ENCODE measurements at places on chromosomes 2 and 18.

DNA sequence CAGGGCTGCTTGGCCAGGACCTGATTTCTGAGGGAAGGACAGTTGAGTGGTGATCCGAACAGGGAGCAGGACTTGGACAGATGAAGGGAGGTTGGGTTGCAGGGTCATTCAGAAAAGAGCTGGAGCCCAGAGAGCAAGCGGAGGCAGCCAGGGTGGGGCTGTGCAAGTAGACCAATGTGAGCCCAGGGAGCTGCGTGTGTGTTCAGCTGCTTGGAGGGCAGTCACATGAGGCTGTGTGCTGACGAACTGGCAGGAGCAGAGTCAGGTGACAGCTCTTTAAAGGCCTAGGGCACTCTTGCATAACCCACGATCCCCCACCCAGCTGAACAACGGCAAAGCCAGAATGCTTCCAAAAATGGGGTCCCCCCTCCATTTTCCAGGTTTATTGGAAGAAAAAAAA lies 4.6 kb upstream of the MLPH start:
- DNase-seq = no peak

DNA sequence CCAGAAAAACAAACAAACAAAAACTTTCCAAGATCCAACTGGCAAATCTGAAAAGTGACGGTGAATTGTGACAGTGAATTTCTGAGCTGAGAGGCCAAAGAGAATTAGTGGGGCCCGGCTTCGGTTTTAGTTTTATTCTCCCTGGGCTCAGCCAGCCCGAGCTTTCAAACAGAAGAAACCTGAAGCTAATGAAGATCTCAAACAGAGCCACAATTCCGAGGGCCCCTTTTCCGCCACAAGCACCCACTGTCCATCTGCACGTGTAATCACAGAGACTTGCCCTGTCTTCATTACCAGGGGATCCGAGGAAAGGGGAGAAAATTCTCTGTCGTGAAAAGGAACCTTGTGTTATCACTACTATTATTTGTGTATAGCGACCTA lies 4.2 kb upstream of the ONECUT2 start:
- no peak for DNase-seq

- DNase-seq = no peak
Observed at GRCh38 chr2:138536302-138536701, 34.7 kb downstream of the SPOPL start.

DNA sequence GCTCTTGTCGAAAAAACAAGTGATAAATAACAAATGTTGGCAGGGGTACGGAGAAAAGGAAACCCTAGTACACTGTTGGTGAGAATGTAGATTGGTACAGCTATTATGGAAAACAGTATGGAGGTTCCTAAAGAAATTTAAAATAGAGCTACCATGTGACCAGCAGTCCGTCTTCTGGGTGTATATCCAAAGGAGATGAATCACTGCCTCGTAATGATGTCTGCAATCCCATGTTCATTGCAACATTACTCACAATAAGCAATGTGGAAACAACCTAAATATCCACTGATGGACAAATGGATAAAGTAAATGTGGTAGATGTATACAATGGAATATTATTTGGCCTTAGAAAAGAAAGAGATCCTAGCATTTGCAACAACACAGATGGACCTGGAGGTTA lies 50.6 kb downstream of the SLC16A14 start:
- no peak for DNase-seq

DNA sequence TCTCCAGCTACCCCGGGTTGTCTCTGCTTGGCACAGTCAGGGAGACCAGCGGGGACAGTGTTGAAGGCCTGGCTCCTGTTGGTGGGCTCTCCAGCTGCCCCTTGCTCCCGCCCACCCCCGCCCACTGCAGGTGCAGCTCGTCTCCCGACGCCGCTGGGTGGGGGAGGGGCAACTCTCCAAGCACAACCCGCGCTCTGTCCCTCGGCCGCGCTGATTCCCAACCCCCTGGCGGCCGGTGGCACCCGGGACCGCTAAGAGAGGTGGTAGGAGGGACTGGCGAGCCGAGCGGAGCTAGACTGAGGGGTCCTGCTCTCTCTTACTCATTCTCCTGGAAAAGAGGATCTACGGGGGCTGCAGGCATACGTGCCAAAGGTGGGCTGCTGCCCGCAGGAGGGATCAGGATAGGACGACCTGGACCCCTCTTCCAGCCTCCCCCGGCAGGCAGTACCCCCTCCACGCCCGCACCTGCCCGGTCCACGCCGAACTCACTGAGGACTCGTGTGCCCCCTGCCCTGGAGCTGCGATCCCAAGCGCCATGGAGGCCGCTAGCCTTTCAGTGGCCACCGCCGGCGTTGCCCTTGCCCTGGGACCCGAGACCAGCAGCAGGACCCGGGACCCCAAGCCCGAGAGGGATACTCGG lies 44.5 kb downstream of the DDX18 start:
- peak; percentile 25 for DNase-seq

GRCh38 chr2:227366769-227367426 lies 12.2 kb downstream of the TM4SF20 start:
- no peak for DNase-seq

- DNase-seq = no peak
Observed at GRCh38 chr2:212194396-212194795, 344.2 kb downstream of the ERBB4 start.

DNA sequence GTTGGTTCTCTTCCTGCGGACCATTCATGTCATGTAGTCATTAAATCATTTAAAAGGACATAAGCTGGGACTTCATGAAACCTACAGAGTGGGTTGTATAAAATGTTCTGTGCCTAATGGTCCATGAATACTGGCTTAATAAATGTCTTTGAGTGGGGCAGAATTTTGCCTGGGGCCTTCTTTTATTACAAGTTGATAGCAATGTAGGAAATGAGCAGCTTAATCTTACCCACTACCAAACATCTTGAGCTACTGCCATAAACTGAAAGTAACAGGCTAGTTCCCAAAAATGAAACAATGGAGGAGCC lies 130.9 kb downstream of the TMEM17 start:
- DNase-seq = no peak

GRCh38 chr18:76895498-76895897 lies 73.1 kb downstream of the ZNF236 start:
- no peak for DNase-seq

DNA sequence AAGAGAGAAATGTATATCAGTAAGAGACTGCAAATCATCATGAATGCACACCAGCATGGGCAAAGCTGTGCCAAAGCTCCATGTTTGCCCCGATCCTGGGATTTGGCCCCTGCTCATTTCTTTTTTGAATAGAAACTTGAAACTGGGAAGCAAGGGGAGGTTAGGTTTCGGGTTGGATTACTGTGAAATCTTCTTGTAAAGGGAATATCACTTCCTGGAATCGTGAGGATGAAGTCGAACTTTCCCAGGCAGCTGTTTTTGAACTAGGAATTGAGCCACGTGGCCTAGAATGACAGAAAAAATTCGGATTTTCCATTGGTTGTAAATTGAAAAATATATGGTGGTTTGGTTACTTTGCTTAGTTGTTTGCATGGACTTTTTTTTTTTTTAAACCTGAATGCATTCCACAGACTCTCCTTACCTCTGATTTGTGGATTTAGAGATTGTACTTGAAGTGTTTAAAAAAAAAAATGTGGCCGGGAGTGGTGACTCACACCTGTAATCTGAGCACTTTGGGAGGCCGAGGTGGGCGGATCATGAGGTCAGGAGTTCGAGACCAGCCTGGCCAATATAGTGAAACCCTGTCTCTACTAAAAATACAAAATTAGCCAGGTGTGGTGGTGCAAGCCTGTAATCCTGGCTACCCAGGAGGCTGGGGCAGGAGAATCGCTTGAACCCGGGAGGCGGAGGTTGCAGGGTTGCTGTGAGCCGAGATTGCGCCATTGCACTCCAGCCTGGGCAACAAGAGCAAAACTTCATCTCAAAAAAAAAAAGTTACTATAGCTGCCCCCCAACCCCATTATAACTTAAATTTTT lies 32.1 kb downstream of the GRHL1 start:
- no peak for DNase-seq

DNA sequence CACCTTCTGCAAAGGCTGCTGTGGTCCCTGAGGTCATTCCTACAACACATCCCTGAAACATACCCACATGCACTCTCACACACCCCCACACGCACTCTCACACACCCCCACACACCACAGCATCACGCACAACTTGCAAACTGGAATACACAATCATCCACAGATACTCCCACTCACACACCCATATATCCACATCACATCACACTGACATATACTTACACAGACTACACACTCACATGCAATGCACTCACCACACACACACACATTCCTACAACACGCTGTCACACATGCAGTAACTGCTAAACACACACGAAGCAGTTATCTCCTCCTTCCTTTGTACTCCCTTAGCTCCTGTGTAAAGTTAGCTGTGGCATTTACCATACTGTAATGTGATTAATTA lies 57.1 kb upstream of the PKDCC start:
- DNase-seq = no peak

GRCh38 chr18:46759890-46760289 lies 3.0 kb upstream of the ST8SIA5 start:
- peak; percentile 46 for DNase-seq

- no peak for DNase-seq
Observed at GRCh38 chr2:152005607-152006006, 93.2 kb downstream of the CACNB4 start.

DNA sequence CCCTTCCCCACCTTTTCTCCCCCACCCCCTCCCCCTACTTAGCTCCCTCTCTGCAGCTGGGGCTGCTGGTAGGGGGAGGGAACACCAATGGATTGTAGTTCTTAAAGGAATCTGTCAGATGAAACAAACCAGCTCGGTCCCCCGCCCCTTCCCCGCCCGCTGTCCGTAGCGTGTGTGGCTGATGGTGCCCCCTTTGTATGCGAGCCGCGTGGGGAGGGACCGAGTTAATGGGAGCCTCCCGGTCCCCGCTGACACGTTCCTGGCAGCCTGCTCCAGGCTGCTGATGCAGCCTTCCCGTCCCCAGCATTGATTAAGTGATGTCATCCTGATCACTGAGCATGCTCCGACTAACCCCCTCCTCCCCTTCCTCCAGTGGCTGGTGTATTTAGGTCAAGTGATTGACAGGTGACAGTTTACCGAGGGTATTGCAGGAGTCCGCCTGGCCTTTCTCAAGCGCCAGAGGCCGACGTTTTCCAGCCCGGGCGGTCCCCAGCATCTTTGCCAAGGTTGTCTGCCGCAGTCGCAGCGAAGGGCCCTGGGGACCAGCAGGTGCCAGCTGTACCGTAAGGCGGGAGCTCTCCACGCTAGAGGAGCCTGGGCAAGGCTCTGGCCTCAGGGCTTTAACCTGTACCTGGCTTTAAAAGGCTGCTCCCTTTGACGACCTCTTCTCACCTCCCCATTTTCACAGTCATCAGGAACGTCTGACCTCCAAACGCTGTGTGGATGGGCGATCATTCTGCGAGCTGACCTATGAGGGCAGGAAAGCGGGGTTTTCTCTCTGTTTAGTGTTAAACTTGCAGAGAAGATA lies 1.8 kb downstream of the KIF5C start:
- peak; percentile 92 for DNase-seq

GRCh38 chr2:233764264-233764663 lies 4.2 kb downstream of the UGT1A1 start:
- DNase-seq = no peak

DNA sequence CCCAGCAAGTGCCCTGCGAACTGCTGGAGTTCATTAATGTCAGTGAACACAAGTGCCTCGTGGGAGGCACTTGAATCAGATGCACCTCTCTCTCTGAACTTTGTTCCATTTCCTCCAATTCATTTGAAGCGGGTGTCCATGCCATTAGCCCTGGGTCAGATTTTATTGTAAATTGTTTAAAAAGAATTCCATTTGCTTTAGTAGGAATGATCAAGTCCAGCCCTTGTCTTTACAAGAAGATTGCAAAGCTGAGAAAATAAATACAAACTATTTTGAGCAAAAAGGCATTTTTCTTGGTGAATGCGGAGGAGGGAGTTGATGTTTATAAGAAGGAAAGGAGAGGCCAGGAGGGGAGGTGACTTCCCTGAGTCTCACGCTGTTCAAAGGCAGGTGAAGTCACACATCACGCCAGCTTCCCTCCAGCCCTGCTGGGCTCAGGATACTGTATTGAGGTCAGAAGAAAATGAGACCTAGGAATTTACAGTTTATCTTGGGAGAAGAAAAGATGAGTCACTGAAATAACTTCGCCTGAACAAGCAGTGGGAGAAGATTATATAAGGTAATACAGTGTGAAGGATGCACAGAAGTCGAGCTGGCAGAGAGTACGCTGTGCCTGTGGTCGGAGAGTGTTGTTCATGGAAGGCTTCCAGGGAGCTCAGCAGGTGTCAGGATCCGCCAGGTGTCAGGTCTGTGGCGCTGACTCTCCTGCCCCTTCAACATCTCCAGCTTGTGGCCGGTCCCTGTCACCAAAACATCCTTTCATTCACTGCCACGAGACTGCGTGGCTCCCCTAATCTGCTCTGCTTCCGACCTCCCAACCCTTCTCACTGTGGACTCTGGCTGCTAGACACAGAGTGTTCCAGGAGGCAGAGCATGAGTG lies 36.5 kb downstream of the EFR3B start:
- peak; percentile 10 for DNase-seq

- DNase-seq = peak; percentile 19
Observed at GRCh38 chr2:200728630-200729029, 83.1 kb upstream of the BZW1 start.

DNA sequence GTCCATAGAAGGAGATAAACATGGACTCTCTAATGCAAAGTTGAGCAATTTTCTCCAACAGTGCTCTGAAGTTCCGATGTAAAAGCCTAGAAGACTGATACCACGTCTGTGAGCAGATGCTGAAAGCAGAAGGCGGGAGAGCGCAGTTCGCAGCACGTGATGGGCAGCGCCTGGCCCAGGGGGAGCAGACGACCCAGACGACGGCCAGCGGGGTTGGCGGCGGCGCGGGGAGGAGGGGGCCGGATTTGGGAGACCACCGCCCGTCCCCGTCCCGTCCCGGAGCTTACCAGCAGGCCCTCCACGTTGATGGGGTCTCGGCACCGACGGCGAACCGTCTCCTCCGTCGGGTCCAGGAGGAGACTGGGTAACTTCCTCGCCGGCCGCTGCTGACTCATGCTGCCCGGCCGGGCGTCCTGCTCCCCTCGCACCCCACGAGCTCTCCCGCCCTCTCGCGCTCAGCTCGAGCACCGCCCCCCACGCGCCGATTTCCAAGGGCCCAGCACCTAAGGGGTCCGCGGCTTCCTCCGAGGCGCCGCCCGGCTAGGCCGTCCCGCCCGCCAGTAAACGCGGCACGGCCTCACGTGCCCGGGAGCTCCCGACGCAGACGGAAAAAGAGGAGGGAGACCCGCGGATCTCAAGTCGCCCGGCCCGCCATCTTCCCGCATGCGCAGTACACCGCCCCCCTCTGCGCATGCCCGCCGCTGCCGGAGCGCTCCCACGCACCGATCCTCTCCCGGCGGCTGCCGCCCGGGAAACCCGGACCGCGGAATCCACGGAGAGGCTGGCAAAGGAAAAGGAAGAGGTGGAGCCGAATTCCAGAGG lies at the start of gene E2F6:
TSS of gene E2F6 (minus strand) at position 677 of the 822 bp plus-strand sequence. CDS start at position 395, 282 bp downstream.
- peak; percentile 97 for DNase-seq

- no peak for DNase-seq
Observed at GRCh38 chr2:71932037-71932779, 215.5 kb downstream of the CYP26B1 start.

All from NCI-H82 (cell line).